ENCODE measurements at places on chromosomes 11 and 22. TPM values are rescaled to one million over a fixed set of nuclear protein-coding genes. Genes with fewer than 3 reads are reported as not detected.

Gene F2
- total RNA-seq: 0.33 TPM

DNA sequence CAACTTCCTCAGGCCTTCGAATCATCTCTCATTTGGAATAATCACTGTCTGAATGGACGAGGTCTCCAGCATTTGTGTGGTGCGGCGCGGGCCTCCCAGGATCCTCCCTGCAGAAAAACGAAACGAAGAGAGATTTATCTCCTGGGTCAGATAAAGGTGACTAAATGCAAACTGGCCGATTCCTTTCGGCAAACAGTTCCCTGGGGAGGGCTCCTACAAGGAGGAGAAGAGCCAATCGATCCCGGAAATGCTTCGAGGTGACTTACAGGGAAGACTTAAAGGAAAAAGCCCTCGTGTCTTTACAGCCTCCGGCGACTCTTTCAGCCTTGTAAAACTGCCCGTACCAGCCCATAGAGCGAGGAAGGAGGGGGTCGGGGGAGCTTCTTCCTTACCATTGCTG, 126.5 kb downstream of the MIAT start:
- DNase-seq: peak; percentile 49

- DNase-seq: no peak
Measured at GRCh38 chr11:108220721-108221336, 1.6 kb downstream of the NPAT start.

GRCh38 chr11:9607511-9607899, 34.0 kb downstream of the WEE1 start:
- peak; percentile 41 for DNase-seq

- DNase-seq: peak; percentile 71
Measured at GRCh38 chr11:36594316-36594989, at the start of gene IFTAP. Gene IFTAP (plus strand): TSS chr11:36594502. CDS start chr11:36610104, 15,602 bp downstream.

- no peak for DNase-seq
Measured at GRCh38 chr22:35649636-35650250, 1.5 kb downstream of the APOL6 start.

DNA sequence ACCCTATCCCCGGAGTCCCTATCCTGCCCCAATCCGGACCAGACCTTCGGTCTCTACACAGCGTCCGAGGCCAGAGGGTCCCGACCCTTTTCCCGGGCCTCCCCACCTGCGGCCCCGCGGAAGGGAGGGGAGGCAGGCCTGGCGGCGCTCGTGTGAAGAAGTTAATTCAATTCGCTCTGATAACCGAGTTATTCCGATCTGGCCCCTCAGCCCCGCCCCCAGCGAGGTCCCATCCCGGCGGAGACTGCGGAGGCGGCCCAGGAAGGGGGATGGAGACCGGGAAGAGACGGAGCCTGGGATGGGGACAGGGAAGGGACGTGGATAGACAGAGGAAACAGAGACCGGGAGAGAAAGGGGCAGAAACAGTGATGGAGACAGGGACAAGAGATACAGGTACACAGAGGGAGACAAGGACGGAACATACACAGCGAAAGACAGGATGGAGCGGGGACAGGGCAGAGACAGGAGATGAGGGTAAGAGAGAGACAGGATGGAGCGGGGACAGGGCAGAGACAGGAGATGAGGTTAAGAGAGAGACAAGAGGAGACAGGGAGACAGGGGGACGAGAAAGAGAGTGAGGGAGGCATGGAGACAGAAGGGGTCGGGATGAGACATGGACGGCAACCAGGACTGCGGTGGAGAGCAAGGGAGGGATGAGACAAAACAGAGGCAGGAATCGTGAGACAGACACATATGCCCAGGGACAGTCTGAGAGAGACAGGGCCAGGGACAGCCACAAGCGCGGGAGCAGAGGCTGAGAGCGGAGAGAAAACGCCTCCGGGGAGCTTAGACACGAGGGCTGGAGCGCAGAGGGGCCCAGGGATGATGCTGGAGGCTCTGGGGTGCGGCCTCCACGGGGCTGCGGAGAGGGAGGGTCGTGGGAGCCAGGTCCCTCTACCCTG, 636 bp upstream of the PHOX2A start:
- peak; percentile 94 for DNase-seq
